Kasumi-1 (cell line): ENCODE measurements at places on chromosomes 7 and 10.

DNA sequence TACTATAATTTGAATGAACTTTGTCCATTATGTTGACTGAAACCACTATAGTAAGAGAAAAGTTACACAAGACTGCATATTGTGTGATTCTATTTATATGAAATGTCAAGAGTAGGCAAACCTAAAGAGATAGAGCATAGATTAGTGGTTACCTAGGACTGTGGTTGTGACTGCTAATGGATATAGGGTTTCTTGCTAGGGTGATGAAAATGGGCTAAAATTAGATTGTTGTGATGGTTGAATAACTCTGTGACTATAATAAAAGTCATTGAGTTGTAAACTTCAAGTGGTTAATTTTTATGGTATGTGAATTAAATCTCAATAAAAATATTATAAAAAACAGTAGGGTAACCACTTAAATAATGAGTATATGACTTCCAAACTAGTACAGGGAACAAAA lies 142.9 kb upstream of the AHR start:
- DNase-seq: no peak

DNA sequence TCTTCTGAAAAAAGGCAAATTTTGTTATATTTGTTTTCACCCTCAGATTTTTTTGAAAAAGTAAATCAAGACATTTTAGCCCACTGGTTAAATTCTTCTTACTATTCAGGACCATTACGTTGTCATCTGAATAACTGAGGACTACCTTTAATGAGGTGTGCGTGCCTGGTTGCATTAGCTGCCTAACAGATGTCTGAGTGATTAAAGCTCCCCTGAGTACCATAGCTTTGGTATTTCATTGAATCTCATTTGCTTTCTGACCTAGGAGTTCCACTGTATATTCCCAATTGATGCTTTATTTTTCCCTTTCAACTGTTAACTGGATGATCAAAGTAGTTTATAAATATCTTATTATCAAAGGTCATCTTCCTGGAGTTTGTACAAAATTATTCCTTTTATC lies 410.0 kb upstream of the SEMA3D start:
- no peak for DNase-seq

- no peak for DNase-seq
These were observed 10.9 kb upstream of the PFKP start for GRCh38 chr10:3056280-3057037.

GRCh38 chr10:48456361-48456804 lies 148.5 kb downstream of the ARHGAP22 start:
- DNase-seq: peak; percentile 93

GRCh38 chr7:83365746-83366145 lies 203.1 kb upstream of the PCLO start:
- DNase-seq: peak; percentile 42

- no peak for DNase-seq
These were observed 632.9 kb upstream of the FOXK1 start for GRCh38 chr7:4049202-4049601.

- no peak for DNase-seq
These were observed 50.4 kb downstream of the FAM171A1 start for GRCh38 chr10:15320522-15321203.

DNA sequence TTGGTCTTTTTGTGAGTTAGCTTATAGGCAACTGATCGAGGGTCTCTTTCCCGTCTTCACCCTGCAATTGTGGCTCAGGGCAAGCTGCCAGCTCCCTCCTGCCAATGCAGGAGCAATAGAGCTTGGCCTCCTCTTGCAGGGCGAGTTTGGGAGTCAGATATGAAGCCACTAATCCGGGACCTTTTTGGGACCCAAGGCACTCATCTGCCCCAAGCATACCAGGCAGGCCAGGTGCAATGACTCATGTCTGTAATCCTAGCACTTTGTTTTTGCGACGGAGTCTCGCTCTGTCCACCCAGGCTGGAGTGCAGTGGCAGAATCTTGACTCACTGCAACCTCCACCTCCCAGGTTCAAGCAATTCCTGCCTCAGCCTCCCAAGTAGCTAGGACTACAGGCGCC lies 21.1 kb downstream of the LIMK1 start:
- no peak for DNase-seq

DNA sequence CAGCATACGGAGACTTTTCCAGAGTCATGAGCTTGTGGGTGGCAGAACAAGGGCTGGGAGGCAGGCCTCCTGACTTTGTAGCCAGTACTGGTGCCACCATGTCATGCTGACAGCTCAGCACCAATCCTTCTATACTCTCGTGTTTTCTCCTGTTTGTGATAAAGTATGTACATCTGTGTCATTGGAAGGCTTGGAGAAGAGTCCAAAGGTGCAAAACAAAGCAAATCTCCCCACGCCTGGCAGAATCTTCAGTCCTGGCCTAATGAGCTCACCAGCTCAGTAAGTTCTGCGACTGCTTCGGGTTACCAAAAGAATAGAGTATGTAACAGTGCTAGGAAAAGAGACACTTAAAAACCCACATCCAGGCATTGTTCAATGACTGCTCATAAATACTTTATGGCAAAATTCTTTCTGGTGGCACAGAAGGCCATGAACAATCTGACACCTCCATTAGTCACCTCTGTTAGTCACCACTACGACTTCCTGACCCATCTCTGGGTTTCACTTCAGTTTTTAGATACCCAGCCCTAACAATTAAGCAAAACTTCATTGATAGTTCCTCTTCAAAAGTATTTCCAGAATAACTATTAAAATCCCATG lies 24.5 kb downstream of the STEAP1 start:
- DNase-seq: peak; percentile 20

GRCh38 chr7:150514748-150515222 lies at the start of gene GIMAP7:
Gene GIMAP7, plus strand, starts transcription at chr7:150514872. Its CDS starts 5,103 bp downstream, at chr7:150519975.
- DNase-seq: no peak

DNA sequence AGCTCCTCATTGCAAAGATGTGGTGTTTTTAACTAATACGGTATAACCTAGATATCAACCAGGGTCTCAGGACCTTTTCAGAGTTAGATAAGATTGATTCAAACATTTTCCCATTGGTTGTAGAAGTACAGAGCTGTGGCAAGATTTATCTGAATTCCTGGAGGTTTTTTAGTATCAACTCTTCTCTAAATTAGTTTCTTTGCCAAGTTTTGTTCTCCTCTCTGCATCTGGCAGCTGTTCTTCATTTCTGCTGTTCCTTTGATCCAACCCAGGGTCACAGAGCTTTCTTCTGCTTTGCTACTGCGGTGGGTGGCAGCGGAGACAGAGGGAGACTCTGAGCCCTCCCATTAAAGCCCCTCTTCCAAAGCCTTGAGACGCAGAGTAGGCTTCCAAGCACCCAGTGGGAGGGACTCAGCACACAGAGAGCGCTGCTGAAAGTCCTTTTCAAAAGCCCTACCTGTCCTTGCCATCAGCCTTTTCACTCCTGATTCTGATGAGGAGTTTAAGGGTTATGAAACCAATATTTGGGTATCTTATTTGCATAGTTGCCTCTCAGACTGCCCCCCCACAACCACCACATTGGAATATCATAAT lies 146.3 kb upstream of the EEPD1 start:
- no peak for DNase-seq

- no peak for DNase-seq
These were observed 64.1 kb downstream of the MINDY3 start for GRCh38 chr10:15796098-15796759.

DNA sequence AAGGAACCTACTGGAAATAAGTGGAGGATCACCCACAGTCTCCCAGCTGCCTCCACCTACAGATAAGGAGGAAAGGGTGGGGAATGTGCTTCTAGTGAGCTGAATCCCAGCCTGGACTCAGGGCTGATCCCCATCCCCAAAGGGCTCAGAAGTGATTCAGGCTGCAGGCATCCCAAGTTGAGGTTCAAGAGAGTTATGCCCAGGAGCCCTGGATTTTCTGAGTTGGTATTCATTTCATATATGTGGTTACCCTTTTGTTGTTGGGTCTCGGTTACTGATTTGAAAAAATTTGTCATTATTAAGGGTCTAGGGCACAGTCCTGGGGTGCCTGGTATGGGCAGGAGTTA lies 30.0 kb upstream of the SRGN start:
- no peak for DNase-seq

DNA sequence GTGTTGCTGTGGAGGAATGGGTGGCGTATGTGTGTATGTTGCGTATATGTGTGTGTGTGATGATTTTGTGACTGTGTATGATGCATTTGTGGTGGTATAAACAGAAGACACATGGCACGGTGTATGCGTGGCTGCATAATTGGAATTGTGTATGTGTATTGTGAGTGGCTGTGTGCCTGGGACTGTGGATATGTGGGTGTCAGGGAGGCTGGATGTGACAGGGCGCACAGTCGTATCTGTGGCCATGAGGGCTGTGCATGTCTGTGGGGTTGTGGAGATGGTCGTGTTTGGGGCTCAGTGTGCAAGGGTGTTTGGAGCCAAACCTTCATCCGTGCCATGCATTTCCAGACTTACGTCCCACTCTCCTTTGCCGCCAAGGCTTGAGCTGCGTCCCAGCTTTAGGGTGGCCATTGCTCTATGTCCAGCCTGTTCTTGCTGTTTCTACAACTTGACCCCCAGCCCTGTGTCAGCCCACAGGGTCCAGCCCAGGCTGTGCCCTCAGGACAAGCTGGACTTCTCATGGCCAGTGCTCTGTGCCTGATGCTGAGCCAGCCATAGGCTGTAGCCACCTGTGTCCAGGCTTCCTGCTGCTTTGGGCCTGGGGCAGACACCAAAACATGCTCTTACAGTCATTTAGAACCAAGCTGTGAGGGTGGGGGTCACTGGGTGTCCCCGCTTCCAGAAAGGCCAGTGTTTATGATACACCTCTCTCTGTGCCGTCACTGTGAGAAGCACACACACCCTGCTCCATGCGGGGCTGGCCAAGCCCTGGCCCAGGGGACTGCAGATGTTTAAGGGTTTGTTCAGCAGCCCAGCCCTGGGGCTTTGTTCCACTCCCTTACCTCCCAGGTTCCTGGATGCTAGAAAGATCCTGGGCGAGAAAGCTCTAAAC lies 127.6 kb downstream of the NEURL1 start:
- no peak for DNase-seq

DNA sequence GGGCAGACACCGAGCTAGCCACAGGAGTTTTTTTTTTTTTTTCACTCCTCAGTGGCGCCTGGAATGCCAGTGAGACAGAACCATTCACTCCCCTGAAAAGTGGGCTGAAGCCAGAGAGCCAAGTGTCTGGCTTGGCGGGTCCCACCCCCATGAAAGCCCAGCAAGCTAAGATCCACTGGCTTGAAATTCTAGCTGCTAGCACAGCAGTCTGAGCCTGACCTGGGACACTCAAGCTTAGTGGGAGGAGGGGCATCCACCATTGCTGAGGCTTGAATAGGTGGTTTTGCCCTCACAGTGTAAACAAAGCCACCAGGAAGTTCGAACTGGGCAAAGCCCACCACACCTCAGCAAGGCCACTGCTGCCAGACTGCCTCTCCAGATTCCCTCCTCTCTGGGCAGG lies 144.5 kb downstream of the LRMDA start:
- DNase-seq: no peak

GRCh38 chr10:17024461-17024860 lies 105.2 kb downstream of the CUBN start:
- DNase-seq: no peak

DNA sequence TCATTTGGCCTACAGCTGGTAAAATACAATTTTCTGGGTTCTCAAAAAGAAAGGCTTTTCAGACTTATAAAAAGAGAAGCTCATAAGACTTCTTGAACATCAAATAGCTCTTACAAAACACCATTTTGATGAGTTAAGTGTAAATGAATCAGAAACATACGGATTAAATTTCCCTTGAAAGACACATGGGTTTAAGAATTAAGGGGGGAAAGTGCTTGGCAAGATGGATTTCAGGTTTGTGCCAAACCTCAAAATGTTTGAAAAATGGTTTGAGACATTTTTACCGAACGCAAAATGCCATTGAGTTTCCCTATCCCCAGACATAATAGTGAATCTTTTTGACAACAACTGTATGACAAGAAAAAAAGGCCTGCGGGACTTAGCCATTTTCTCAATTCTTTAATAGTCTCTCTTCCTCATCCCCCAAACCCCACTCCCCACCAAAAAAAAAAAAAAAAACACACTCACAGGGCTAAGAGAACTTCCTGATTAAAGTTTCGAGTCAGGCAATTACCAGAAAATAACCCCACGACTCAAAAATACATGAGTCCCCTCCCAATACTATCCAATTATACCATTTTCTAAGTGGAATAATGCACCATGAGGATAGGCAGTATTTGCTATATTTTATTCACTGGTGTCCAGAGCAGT lies 260.1 kb downstream of the TRIL start:
- no peak for DNase-seq

GRCh38 chr10:45241865-45242520 lies 73.4 kb downstream of the OR13A1 start:
- DNase-seq: no peak

- DNase-seq: peak; percentile 19
These were observed 8.7 kb downstream of the TAF3 start for GRCh38 chr10:7826971-7827370.

DNA sequence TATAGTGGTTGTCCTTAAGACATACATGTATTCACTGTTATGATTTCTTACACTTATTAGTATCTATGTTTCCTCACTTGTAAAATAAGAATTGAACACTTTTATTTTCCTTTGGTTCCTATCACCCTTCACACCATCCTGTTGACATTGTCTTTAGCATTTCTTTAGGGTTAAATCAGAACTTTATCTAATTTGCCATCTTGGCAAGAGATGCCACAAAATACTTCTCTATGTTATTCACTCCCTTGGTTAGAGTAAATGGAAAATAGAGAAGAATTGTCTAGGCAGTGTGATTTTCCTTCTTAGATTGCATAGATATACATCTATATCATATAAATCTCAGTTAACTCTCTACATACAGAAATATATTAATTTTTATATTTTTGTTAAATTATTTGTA lies 204.7 kb downstream of the SEMA3D start:
- no peak for DNase-seq

GRCh38 chr10:97922022-97922758 lies 72.5 kb downstream of the GOLGA7B start:
- DNase-seq: no peak

GRCh38 chr7:119232091-119232490 lies 1007.6 kb downstream of the ANKRD7 start:
- no peak for DNase-seq

DNA sequence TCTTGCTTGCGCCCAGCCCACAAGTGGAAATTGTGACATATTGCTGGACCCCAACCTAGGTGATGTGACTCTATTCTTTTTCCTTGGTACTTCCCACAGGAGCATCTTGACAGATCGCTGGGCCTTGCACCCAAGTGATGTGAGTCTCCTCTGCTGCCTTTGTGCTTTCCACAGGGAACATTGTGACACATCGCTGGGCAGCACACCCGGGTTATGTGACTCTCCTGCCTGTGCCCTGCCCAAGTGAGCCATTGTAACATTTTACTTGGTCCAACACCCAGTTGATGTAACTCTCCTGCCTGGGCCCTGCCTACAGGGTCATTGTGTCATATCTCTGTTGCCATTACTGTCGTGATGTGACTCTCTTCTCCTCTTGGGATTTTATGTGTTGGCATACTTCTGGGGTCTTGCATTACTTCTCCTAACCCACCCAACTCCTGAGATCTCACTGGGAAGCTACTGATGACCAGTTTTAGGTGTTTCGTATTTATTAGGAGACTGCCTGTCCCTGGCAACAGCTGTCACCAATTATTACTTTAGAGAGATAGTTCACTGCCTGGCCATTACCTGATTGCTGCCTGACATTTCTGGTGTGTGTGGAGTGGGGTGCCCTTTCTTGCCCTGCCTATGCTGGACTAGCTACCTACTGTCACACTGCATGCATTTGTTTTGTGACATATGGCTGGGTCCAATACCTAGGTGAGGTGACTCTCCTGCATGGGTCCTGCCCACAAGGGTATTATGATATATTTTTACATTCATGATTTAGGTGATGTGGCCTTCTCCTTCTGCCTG lies 45.4 kb upstream of the ZNF680 start:
- DNase-seq: no peak

GRCh38 chr10:4183761-4184261 lies 398.8 kb upstream of the KLF6 start:
- DNase-seq: no peak
